ENCODE measurements at places on chromosomes 2 and 18.

DNA sequence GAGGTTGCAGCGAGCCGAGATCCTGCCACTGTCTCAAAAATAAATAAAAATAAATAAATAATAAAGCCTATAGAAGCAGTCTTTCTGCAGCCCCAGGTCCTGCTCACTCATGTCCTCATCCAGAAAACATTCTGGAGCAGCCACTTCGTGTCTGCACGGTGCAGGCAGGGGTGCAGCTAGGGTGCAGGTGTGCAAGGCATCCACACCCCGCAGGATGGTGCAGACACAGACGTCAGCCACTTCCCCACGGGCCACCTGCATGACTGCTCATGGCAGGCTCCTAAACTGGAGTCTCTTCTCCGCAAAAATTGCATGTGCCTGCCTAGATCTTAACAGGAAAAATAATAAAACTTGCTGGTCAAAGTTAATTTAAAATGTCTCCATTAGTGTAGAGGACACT is 80.2 kb upstream of the SNTG2 start:
- DNase-seq: no peak

- DNase-seq: no peak
These were observed 266.6 kb downstream of the CYP26B1 start for GRCh38 chr2:71880846-71881610.

DNA sequence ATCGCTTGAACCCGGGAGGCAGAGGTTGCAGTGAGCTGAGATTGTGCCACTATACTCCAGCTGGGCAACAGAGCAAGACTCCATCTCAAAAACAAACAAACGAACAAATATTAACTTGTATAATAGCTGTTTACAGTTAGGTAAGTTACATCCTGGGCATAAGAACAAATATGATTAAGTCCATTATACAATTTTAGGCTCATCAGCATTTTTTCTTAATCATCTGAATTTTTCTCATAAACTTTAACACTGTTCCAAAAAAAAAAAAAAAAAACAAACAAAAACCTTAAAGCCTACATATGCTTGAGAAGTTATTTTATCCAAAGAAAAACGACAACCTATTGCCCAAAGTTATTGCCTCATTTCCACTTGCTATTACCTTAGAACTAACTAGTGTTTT is 1042.5 kb downstream of the DPP10 start:
- DNase-seq: no peak

GRCh38 chr2:60735496-60736250 is 20.4 kb upstream of the PAPOLG start:
- no peak for DNase-seq

GRCh38 chr18:24659827-24660720 is 199.6 kb downstream of the HRH4 start:
- no peak for DNase-seq

GRCh38 chr2:227477291-227477690 is 5.3 kb downstream of the AGFG1 start:
- DNase-seq: no peak

DNA sequence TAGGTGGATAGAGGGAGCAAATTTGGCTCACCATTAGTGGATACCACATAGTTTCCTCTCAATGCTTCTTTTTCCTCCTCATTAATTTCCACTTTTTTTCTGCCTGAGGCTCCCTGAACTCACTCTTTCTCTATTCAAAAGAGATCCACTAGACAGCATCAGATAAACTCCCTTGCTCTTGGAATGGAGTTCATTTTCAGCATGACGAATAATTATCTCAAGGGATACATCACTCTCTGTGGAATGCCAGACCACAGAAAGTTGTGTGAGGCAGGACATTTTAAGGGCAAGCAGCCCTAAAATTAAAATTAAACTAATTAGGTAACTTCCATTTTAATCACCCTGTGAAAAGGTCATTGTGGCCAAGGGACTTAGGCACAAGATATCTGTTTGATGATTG is 1920.1 kb upstream of the CELF4 start:
- no peak for DNase-seq

DNA sequence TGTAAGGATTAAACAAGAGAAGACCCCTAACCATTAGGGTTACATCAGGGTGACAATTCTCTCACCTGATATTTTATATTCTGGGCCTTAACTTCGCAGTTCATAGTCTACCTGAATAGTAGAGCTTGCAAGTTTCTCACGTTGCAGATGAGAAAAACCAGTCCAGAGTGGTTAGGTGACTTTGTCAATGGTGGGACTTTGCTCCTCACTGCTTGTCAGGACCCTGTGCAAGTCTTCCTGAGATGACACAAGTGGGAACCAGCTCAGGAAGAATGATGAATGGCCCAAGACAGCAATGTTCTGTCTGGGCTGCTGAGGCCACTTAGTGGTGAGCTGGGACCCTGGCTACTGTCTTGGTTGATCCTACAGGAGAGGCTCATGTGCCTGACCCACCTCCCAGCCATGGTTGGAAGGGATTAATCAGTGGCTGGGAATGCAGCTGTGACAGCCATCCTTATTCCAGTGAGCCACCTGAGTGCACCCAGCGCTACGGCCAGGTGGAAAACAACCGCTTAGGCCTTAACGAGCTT is 16.9 kb downstream of the LGALSL start:
- DNase-seq: no peak

GRCh38 chr2:60438131-60438530 is 115.3 kb downstream of the BCL11A start:
- no peak for DNase-seq

DNA sequence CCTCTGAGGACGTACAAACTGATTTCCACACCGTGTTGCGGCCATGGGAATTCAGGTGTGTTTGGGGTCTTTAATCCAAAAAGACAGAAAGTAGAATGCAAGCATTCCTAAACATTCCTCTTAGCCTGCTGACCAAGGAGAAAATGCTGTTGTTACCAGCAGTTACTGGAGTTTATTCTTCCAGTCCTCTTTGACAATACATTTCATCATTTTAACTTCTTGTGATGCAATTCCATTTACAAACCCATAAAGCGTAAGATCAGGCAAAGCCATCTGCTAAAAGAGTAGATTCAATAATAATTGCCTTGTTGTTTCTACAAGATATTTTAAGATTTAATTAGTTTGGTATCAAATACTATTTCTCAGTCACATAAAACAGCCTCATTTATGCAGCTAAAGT is 32.7 kb downstream of the SPIRE1 start:
- DNase-seq: no peak

DNA sequence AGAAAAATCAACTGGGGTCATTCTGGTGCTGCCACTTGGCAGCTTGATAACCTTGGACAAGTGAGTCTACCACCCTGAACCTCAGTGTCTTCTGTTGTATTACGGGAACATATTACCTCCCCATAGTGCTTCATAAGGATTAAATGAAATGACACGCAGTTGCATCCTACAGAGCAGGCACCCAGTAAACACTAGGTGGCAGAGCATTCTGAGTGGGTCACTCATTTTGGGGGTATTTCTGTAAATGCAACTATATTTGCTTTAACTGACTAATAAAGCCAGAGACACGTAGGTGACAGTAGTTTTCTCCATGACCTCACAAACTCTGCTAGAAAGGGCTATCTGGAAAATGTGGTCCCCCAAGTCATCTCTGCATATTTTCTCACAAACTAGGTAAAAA is 4.7 kb downstream of the CD226 start:
- DNase-seq: no peak

GRCh38 chr2:62459106-62459505 is 46.9 kb downstream of the TMEM17 start:
- no peak for DNase-seq

GRCh38 chr2:224904381-224904780 is 137.9 kb downstream of the DOCK10 start:
- no peak for DNase-seq

DNA sequence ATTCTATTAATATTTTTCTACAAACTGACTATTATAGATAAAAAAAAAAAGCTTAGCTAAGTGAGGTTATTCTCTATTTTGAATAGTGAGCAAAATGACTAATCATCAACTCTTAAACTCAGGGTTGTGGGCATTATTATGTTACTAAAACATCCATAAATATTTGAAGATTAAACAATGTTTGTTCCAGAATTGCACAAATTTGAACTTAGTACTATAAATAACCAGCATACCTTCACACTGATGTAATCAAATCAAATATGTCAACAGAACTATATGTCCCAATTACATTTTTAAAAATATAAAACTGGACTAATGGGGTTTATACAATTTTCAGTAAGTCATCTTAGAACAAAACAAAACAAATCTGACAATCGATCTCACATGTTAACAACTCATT is 800.9 kb downstream of the LRP1B start:
- no peak for DNase-seq

DNA sequence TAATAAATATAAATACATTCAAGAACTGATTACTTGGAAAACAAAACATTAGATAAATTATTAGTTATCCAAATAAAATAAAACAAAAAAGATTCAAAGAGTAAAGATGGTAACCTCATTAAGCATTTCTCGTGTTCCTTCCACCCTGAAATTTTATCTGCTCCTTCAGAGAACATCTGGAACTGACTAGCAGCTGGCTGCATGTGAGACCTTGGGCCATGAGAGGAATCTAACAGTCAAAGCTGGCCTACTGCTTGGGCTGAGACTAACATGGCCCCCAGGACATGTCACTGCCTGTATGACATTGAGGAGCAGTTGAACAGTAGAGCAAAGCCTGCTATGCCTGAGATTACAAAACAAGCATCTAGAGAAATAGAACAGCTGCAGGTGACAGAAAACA is 208.5 kb upstream of the ZSWIM2 start:
- no peak for DNase-seq

DNA sequence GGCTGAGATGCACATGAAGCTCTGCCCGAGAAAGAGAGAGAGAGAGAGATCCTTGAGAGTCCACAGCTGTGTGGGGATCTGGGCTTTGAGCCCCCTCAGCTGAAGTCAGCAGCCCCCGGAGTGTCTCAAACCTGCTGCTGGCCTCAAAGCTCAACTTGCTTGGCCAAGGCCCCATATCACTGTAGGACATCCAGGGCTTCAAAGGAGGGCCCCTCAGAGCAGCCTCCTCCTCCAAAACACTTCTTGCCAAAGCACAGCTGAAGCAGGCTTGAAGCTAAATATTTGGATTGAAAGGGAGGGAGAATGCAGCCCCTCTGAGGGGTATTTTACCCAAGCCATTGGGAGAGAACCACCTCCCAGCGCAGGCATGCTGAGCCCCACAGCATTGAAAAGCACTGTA is 357.6 kb downstream of the OSR1 start:
- no peak for DNase-seq

DNA sequence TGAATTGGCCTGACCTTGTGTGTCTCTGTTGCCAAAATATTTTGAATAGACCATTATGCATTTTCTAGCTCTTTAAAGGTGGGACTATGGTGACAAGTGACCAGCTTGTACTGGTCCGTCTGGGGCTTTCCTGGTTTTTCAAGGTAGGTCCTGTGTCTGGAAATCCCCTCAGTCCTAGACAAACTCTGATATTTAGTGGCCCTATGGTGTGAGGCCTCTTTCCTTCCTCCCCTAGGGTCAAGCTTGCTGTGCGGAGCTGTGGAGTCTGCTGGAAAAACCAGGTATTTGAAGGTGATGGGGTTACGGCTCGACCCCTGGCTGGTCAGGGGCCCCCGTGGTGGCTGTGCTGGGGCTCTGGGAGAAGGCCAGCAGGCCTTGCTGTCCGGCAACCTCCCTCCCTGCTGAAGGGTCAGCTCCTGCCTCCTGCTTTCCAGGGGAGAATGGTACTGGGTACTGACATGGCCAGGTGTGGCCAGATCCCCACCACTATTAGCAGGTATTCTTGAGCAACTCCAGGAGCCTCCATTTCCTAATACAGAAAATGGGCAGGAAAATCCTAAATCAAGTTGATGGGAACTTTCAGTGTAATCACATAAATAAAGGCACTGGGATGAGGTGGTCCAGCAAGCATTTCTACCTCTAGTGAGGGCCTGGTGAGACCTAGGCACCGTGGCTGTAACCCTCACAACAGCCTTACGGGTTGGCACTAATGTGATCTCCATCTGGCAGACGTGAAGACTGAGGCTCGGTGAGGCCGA is 86.2 kb upstream of the HS6ST1 start:
- DNase-seq: no peak

DNA sequence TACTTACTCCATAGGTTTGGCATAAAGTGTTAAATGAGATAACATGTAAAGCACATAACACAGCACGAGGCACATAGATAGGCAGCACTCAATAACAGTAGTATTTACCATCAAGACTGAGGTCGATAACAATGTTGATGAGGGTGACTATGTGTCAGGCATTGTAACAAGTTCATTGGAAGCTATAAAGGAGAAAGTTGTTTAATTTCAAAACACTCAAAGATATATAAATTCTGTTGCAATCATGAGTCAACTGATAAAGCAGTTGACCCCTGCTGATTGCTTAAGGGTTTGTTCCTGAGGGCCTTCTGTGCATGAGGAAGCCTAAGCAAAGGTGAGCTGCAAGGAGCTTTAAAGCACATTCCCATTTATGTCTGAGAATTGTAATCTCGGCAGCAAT is 760.5 kb downstream of the SATB2 start:
- no peak for DNase-seq

DNA sequence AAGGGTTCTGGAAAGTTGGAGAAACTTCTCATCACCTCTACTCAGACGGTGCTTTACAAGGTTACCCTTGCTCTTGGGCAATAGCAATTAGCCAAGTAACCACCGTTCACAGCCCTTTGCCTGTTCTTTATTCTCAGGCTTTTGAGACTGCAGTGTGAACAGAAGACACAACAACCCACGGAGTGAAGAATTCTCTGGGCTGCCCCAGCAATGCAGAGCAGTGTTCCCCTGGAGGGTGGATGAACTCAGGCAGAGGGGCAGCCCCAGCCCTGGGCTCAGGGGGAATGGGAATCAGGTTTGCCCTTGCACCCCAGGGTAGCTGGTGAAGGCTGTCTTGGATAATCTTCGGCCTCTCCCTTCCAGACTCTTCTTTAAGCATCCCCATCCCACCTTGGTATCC is 69.1 kb downstream of the MCFD2 start:
- DNase-seq: no peak

DNA sequence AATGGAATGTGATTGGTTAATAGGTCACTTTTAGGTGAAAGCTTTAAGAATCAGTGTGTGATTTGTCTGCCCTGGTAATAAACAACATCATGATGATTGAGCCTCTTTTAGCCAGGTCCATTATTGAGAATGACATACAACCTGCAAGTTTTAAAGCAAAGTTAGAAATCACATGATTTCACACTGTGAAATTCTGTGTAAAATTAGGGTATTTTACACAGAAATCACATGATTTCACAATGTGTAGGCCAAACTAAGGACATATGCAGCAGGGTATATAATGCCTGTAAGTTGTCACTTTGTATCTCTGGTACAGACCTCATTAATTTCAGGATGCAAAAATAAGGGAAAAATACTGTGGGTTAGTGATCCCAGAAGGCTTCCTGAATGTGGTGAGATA is 16.7 kb downstream of the PSMD14 start:
- DNase-seq: no peak

GRCh38 chr18:11977153-11977466 is 4.2 kb upstream of the IMPA2 start:
- DNase-seq: no peak

GRCh38 chr2:211408483-211408891 is 852.1 kb downstream of the CPS1 start:
- no peak for DNase-seq

- no peak for DNase-seq
These were observed 54.1 kb upstream of the EPB41L5 start for GRCh38 chr2:119958670-119959268.

- DNase-seq: no peak
These were observed 44.1 kb downstream of the TTC21B start for GRCh38 chr2:165909466-165909865.

Measured in NK-92 treated with Interleukin-12 subunit alpha and Interleukin-12 subunit beta, amount 100 ng/mL, for 24 hours (cell line).